Activated T-helper 1 cell treated with Interleukin-2 at 50 U/mL for 16 hours (primary cell): ENCODE measurements at places on chromosomes 7 and 10.

DNA sequence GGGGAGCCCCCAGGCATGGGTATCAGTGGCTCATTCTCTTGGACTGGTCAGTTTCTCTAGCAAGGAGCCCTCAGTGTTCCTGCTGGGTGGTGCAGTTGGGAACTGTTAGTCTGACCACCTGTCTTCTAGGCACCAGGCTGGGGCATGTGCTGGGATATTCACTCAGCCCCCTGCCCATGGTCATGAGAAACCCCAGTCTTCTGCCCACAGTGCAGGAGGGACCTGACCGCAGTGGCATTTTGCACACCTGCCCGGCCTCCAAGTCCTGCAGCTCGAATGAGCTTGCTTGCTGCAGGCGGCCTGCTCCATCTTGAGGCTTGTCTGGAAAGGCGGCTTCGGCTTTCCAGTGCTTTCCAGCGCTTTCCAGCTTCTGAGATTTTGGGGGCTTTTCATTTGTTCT is 36.3 kb downstream of the CUX1 start:
- no peak for DNase-seq

- no peak for DNase-seq
Observed at GRCh38 chr7:37119296-37119860, 329.3 kb downstream of the ELMO1 start.

DNA sequence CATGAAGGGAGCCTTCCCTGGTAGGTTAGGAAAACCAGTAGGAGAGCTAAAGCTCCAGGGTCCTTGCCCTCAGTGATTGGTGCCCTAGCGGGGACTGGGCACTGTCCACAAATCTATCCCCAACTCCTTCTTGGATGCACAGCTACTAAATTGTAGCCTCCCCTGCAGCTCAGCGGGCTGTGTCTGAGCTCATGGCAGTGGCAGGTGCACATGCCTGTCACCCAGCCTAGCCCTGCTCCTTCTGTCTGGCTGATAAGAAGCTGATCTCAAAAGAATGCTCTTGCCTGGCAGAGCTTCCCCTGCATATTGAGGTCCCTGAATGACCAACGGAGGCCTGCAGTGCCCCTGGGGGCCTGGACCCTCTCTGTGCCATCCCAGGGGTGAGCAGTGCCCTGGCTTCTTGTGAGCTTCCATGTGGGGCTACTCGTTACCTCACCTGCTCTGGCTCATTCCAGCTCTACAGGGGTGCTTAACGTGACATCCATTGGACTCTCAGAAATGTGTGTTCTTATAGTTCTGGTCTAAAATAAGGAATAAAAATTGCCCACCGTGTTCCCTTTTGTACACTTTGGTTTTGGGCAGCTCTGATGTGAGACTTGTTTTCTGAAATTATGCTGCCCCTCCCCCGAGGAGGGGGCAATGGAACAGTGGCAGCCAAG is 59.8 kb upstream of the ANTXRL start:
- no peak for DNase-seq

DNA sequence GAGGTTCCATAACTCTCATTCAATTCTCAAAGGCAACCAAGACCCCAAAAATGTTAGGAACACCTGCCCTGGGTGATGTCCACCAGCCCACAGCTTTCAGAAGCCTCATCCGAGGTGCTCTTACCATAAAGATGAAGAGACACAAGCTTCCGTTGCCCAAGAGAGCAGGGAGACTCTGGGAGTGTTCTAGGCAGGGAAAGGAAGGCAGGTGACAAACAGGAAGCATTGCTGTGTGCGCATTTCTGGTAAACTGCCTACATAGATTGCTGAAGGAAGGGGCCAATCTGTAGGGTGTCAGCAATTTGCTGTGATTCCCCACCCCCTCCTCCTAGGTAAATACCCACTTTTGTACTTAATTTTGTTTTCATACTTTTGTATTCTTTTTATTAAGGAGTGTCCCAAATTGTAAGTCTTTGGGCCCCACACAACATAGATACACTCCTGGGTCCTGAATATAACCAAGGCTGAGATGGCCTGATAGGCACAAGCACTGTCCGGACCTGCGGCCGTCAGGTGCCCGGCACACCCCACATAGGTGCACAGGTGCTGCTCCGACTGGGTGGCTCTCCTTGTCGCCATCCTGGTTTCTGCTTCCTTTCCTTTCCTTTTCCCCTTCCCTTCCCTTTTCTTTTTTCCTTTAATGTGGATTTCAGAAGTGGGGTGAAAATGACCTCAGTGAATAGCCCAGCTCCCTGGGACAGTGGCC is 51.4 kb upstream of the SMNDC1 start:
- DNase-seq, result no peak

DNA sequence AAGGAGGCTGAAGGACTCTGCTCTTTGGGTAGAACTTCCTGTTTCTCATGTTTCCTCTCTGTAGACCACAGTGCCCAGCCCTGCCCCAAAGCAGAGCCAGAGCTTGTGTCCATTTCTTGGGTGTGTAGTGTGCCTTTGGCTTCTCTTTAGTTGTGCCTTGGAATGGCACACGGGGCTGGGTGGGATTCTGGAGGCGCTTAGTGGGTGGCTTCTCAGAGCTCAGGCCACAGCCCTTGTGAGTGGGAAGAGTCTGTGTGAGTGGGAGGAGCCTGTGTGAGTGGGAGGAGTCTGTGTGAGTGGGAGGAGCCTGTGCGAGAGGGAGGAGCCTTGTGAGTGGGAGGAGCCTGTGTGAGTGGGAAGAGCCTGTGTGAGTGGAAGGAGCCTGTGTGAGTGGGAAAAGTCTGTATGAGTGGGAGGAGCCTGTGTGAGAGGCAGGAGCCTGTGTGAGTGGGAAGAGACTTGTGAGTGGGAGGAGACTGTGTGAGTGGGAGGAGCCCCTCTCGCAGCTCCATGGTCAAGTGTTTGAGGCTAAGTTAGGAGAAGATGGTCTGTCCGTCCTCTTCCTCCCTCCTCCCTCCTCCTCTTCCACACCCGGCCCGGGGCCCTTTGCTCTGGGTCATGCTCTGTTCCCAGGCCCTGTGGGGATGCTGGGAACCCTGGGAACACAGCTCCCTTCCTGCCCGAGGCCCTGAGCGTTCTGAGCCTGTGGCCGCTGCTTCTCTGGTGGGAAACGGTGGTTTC is 153.0 kb downstream of the GRK5 start:
- DNase-seq, result no peak

- no peak for DNase-seq
Observed at GRCh38 chr7:135761751-135762488, 13.3 kb upstream of the FAM180A start.

DNA sequence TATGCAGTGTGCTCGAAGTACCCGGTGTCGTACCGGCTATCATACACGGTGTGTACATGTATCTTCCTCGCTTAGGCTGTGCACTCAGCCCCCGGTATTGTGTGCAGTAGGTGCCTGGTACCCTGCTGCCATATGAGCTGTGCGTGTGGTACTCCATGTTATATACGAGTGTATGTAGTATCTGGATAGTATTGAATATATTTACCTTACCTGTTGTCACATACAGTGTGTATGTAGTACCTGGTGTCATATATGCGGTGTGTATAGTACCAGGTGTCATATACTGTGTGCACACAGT is 1.2 kb downstream of the ZMYND11 start:
- DNase-seq, result no peak

GRCh38 chr10:50607356-50607925 is 16.3 kb downstream of the SGMS1 start:
- no peak for DNase-seq
